ENCODE measurements at places on chromosomes 3 and 15.

- DNase-seq, result no peak
Measured at GRCh38 chr3:108407886-108408285, 102.5 kb downstream of the MYH15 start.

DNA sequence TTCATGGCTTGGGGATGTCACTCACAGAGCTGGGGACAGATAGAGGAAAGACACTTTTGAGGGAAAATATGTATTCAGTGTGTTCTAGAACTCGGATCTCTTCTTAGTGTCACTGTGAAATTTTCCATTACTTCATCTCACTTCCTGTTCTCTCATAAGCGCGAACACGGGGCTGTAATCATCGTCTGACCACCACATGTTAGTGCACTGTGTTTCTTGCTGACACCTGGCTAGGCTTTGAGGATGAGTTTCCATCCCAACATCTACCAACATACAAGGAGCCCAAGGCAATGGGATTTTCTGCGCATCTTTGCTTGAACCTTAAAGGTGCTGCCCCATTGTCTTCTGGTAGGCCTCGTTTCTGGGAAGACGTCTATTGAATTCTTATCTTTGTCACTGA lies 84.0 kb downstream of the LIPC start:
- DNase-seq, result no peak

- DNase-seq, result peak; percentile 36
Measured at GRCh38 chr15:80710635-80711554, 15.8 kb downstream of the ABHD17C start.

GRCh38 chr3:195384952-195385351 lies 57.9 kb downstream of the ACAP2 start:
- DNase-seq, result no peak

- no peak for DNase-seq
Measured at GRCh38 chr3:4419920-4420319, 47.1 kb downstream of the SUMF1 start.

GRCh38 chr3:45760878-45761711 lies 35.2 kb downstream of the SLC6A20 start:
- DNase-seq, result peak; percentile 61

DNA sequence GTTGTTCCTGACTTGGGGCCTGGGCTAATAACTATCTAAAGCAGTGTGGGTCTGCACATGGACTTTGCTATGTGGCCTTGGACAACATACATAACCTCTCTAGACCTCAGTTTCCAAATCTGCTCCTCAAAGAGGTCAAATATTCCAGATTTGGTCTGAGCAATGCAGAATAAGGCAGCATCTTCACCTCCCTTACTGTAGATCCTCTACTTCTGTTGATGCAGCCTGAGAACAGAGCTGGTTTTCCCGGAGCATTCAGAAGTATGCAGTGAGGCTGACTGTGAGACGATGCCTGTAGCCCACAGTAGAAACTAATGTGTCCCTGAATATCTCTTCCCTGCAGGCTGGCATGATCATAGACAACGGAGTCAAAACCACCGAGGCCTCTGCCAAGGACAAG lies 65.3 kb downstream of the MESD start:
- DNase-seq, result no peak

DNA sequence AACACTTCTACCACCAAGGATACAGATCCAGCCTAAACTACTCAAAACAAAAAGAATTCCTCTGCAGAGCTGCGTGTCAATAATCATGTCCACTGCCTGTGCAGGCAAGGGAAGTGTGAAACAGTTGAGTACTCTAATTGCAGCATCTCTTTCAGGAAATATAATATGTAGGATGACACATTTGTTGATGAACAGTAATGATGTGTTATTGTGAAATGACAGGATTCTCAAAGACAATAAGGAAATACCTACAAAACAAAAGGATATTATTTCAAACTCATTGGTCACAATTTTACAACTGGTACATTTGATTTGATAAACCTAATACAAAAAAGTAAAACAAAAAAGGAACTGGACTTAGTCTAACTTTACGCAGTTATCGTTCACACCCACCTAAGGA lies 4.4 kb downstream of the SPG11 start:
- DNase-seq, result no peak

DNA sequence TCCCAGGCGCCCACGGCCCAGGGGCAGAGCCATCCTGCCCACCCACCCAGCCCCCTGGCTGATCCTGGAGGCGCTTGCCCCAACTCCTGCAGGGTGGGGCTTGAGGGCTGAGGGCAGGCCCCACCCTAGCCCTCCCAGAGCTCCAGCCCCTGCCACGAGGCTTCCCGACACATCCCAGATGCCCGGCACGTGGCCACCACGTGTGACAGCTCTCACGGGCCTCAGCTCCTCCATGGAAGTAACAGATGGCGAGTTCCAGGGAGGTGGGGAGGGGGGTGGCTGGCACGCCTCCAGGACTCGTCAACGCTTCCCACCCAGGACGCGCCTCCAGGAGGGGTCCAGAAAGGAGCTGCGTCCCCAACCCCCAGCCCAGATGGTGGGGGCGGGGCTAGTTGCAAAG lies 29.1 kb downstream of the PLXND1 start:
- peak; percentile 35 for DNase-seq

DNA sequence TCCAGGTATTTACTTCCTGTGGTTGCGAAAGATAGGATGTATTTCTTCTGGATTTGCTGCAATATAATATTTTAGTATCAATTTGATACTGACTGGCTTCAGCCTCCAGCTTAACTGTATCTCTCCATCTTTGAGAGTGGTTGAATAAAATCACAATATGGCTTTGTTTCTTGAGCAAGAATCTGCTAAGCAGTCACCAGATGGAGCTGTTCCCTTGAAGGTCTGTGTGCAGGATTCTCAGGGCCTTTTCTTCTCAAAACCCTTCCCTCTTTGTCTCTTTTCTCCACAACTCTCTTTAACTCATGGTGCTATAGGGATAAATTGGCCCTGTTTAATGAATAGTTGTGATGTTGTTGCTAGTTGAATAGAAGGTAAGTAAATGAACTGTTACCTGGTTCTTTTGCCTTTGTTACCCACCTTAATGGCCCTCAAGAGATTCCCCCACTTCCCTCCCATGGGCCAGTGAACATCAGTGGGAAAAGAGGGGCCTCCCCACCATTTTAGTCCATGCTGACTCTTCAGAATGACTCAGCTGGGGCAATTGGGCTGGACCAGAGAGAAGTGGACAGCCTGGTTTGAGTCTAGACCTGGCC lies 34.8 kb upstream of the RAB6B start:
- peak; percentile 78 for DNase-seq

GRCh38 chr3:67941433-67942030 lies 287.1 kb upstream of the SUCLG2 start:
- DNase-seq, result no peak

DNA sequence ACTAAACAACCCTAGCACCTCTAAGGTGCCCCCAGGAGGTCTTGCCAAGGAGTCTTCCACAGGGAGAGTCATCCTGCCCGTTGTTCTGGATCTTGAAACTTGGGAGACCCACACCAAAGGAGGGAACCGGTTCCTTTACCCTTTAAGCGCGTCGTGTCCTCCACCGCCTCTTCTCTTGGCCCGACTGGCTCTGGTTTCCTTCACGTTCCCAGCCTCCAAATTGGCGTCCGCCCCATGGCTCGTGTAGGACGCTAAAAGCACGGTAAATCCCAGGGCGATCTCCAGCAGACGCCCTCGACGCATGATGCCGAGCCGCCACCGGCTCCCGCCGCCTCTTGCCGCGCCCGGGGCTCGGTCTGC lies 1.1 kb downstream of the FBN1 start:
- DNase-seq, result peak; percentile 25

GRCh38 chr3:150454085-150454484 lies 46.0 kb downstream of the TSC22D2 start:
- no peak for DNase-seq

GRCh38 chr15:56844892-56845291 lies 73.6 kb upstream of the TCF12 start:
- no peak for DNase-seq

DNA sequence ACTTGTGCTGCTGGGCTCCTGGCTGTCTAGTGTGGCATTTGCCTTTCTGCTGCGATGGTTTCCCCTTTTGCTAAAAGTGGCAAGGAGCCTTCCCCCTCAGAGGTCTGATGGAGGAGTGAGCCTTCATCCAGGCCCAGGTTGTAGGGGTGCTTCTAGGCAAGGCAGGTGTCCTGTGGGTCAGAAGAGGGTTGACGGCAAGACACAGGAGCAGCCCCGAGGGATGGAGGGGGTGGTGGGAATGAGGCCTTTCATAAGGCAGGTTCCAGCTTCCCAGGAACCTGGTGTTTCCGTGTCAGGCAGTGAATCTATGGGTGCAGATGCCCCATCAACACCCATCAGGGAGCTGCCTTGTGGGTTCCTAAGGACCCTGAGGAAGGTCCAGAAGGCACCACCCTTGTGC lies 63.0 kb upstream of the TAMM41 start:
- DNase-seq, result no peak

DNA sequence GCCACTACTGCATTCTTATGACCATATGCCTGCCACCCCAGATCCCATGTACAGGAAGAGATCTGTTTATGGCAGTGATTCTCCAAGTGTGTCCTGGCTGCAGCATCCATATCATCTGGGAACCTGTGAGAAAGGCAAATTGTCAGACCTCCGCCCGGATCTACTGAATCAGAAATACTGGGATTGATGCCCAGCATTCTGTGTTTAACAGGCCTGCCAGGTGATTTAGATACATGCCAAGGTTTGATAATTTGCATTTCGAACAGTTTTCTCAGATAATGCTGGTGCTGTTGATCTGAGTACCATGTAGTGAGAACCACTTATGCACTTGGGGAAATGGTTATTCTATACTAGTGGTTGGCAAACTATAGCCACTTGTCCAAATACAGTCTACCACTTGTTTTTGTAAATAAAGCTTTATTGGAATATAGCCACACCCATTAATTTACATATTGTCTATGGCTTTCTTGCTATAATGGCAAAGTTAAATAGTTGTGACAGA lies 165.4 kb downstream of the SSR3 start:
- DNase-seq, result no peak

GRCh38 chr15:22262613-22263020 lies 182.3 kb downstream of the OR4M2 start:
- no peak for DNase-seq

DNA sequence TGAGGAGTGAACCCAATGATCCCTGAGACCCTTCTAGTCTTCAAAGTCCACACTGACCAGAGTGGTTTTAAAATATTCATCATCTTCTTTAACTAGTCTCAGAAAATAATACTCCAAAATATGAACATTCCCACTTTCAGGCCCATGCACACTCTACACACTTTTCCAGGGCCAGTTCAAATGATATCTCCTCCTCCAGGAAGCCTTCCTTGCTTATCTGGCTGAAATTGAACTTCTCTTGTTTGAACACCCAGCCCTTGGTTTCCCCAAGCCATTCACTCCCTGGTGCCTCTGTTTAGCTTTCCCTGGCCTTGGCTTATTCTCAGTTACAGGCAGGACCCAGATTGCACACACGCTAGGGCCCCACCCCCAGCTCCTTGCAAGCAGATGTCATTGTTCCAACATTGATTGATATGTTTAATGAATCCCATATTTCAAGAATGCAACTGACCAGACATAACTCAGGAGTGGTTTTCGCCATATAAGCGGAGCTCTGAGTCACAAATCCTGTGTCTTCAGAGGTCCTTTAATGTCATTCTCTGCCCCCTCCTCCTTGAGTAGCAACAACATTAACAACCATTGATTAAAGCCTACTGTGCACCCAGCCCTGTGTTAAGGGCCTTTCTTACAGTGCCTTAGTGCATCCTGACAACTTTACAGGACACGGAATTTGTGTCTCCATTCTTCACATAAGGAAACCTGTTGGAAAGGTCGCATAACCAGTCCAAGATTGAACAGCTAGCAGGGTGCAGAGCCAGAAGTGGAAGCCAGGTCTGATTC lies 2.1 kb downstream of the ITGA11 start:
- peak; percentile 94 for DNase-seq

- DNase-seq, result no peak
Measured at GRCh38 chr3:66479532-66479947, 21.3 kb downstream of the LRIG1 start.

- DNase-seq, result no peak
Measured at GRCh38 chr3:61780455-61781228, 219.3 kb downstream of the PTPRG start.

DNA sequence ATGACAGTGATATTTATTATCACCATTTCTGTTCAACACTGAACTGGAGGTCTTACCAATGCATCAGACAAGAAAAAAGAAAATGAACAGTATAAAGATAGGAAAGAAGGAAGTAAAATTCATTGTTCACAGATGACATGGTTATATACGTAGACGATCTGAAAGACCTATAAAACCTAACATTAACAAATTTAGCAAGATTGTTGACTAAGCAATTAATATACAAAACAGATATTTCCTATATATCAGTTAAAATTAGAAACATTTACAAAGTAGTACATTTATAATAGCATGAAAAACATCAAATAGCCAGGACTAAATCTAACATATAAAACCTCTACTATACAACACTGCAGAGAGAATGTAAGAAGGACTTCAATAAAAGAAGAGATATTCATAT lies 92.8 kb upstream of the MELTF start:
- DNase-seq, result no peak

- DNase-seq, result no peak
Measured at GRCh38 chr3:112088944-112089343, 2.8 kb downstream of the C3orf52 start.

- peak; percentile 51 for DNase-seq
Measured at GRCh38 chr15:90479656-90480055, 50.1 kb upstream of the CRTC3 start.

GRCh38 chr15:99249270-99249841 lies at the start of gene TTC23:
TTC23 (minus strand) TSS chr15:99249581; CDS start chr15:99228712, 20,869 bp downstream.
- peak; percentile 90 for DNase-seq

DNA sequence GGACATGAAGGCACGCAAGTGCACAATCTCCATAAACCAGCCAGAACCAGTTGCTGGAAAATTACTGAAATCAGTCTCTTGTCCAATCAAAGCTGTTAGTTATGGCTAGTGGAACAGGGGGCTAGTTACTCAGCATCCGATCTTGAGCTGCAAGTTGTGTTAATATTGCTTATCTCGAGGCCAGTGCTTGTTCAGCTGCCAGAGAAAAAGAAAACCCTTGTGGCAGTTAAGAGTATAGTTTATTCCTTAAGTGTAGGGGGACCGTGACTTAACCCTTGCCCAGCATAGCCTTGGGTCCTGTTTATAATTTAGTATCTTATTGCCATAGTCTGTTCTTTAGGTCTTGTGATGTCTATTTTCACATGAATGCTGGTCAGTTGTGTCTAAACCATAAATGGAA lies 268.5 kb downstream of the CD47 start:
- no peak for DNase-seq

GRCh38 chr3:178131801-178132200 lies 404.4 kb upstream of the KCNMB2 start:
- DNase-seq, result peak; percentile 37

DNA sequence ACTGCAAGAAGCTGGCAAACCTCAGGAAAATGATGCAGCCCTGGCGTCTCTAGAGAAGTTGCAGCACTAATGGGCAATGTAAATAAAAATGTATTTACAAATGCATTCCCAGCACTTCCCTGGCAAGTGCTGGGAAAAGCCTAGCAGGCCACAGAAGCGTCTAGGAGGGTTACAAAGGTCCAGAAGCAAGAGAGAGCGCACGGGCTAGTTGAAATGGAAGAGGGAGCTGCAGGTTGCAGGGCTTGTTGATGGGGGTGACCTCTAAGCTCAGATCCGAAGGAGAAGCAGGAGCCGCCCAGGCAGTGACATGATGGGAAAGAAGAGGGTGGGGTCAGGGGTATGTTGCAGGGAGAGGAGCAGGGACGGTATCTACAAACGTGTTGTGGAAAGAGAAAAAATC lies 2.7 kb upstream of the KNL1 start:
- no peak for DNase-seq

DNA sequence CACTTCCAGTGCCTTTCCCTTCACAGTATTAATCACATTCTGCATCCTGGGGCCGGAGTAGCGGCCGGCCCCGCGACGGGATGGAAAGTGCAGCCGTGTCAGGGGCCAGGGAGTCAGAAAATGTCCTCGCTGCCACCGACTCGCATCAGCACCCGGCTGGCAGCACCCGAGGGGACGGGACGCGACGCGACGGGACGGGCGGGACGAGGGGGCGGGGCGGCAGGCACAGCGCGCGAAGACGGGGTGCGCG lies 353 bp downstream of the ATG3 start:
- no peak for DNase-seq

Data from fibroblast of upper back skin (primary cell).